ENCODE measurements at places on chromosomes 2 and 18.

GRCh38 chr18:32889615-32890593, 117.1 kb upstream of the KLHL14 start:
- DNase-seq, result no peak

GRCh38 chr2:202158796-202159195, 79.6 kb downstream of the SUMO1 start:
- no peak for DNase-seq

GRCh38 chr2:31339696-31340095, 74.8 kb downstream of the XDH start:
- no peak for DNase-seq

DNA sequence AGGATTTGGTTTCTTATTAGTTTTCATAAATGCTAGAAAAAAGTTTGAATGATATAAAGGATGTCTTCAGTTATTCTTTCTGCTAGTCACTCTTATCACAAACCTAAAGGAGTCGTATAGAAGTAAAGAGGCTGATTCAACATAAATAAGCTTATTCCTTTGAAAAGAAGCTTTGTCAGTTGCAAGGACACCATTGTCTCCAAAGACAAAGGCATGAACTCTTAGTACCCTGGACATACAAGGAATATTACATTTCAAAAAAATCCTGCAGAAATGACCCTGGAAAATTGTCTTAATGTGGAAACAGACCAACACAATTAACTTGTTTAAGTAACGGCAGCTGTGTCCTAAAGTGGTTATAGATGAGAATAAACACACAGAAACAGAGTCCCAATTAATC, 528.0 kb downstream of the CPS1 start:
- DNase-seq, result no peak

- DNase-seq, result no peak
Measured at GRCh38 chr2:169393068-169393590, 30.8 kb upstream of the LRP2 start.

GRCh38 chr2:72051204-72051603, 96.5 kb downstream of the CYP26B1 start:
- DNase-seq, result no peak

- DNase-seq, result no peak
Measured at GRCh38 chr2:145408980-145409379, 889.1 kb upstream of the ZEB2 start.

GRCh38 chr2:72112401-72112800, 35.3 kb downstream of the CYP26B1 start:
- no peak for DNase-seq

- no peak for DNase-seq
Measured at GRCh38 chr2:157184161-157184895, 73.2 kb upstream of the GALNT5 start.

DNA sequence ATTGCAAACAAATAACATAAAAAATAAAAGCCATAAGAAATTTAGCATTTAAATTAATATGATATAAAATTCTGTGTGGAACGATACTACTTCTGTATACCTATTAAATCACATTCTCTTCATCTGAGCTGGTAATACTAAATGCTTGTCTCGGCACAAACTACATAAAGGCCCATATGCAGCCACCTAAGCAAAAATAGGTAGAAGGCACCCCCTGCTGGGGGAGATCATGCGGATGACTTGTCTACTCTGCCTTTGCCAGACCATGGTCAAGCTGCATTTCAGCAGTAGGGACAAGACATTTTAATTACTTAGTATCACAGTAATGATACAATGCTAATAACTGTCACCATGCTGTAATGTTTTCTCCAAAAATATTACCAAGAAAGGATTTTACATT, 108.0 kb downstream of the CDH19 start:
- no peak for DNase-seq

DNA sequence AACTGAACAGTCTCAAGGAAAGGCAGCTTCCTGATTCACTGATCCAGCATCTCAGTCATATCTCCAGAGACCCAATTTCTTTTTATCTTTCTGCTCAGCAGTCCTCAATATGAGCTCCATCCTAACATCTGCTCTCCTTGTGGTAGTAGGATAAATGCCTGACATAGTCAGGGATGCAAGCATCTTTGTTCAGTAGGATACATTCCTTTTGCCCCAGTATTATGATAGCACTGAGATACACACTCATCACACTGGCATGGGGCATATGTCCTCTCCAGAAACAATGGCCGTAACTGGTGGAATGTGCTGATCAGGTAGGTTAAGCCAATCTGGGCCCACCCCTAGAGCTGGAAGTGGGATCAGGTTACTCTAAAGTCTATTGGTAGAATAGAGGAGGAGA, 207.2 kb downstream of the ETAA1 start:
- no peak for DNase-seq

DNA sequence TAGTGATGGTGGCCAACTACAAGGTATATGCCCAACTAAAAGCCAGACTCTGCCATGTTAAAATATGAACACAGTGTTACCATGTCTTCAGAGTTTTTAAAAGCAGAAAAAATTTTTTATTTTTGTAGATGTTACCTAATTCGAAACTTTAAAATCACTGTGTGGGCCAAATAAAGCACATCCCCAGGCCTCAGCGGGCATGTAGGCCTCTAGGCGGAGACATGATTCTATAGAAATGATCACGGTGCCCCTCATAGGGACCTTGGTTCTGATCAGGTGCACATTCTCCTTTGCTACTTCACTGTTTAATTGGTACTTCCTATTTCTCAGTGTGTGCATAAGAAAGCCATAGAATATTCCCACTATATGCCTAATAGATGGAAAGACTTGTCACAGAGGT, 349.2 kb downstream of the XIRP2 start:
- DNase-seq, result no peak

- DNase-seq, result no peak
Measured at GRCh38 chr2:152115952-152116351, 17.1 kb upstream of the CACNB4 start.

DNA sequence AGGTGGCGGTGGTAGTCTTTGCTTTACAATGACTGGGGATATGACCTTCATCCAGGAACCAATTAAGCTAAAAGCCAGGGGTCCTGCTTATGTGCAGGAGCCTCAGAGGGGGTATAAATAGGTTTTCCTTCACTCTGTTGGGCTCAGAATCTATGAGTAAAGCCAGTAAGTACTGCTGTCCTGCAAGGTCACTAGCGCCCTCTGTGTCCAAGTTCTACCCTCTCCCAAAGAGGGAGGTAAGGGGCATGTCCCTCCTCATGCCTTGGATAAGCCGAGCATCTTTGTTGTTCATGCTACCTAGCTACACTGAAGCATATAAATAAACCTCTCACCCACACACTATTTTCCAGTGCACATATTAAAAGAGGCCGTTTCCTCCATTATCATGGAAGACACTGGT, 79.4 kb downstream of the SPRED2 start:
- DNase-seq, result no peak

GRCh38 chr2:241358470-241358869, 2.4 kb downstream of the FARP2 start:
- no peak for DNase-seq

DNA sequence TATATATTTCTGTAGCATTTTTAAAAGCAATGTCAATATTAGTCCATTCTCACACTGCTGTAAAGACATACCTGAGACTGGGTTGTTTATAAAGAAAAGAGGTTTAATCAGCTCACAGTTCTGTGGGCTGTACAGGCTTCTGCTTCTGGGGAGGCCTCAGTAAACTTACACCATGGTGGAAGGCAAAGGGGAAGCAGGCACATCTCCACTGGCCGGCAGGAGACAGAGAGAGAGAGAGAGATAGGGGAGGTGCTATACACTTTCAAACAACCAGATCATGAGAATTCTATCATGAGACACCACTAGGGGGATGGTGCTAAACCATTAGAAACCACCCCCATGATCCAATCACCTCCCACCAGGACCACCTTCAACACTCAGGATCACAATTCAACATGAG, 43.1 kb downstream of the CHMP3 start:
- DNase-seq, result no peak

DNA sequence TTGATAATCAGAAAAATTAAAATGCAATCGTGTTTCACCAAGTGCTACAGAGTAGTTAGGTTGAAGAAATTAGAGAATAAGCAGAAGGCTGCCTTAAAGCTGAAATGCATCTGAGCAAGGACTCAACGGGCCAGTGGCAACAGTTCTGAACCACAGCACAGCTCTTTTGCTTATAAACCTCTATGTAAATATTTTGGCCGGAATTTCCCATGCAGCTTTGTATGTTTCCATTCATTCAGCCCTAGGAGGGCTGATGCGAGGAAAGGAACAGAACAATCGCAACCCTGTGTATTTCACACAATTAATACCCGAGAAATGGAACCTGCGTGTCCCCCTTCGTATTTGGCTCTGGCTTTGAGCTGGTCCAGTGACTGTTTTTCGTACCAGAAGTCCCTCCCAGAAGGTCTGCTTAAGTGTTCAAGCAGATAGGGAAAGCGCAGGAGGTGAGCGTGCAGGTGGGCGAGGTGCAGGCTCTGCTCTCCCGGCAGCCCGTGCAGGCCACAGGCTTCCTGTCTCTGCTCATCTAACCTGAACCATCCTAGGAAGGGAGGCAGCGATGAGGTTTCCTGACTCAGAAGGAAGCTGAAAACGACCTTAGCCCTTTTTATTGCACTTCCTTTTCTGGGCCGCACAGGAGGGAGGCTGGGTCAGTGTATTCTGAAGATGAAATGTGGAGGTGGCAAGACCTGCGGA, 67.3 kb downstream of the ASB1 start:
- DNase-seq, result no peak

GRCh38 chr2:214587442-214587841, 176.6 kb downstream of the VWC2L start:
- no peak for DNase-seq

GRCh38 chr2:84646514-84646913, 130.2 kb downstream of the DNAH6 start:
- DNase-seq, result no peak

GRCh38 chr18:26971409-26971808, 105.9 kb upstream of the AQP4 start:
- no peak for DNase-seq

DNA sequence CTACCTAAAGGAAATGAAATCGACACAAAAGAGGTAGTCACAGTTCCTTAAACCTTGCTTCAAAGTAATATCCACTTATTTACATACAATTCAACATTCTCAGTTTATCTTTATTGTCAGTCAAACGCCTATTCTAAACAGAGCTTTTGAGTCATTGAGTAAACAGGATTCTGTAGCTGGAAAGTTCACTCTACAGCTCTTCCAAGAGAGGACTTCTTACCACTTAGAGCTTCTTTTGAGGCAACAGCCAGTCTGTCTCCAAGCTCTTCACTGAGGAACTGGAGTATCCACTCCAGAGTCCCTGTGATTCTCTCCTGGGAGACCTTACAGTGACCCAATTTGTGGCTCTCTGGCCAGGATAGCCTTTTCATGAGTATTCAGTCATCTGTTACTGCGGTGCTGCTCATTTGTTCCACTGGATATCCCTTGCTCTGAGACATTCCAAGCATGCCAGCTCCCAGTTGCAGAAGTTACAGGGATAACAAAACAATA, 210.9 kb upstream of the OSR1 start:
- DNase-seq, result no peak

- DNase-seq, result no peak
Measured at GRCh38 chr18:26536032-26536431, 12.3 kb downstream of the KCTD1 start.

- DNase-seq, result no peak
Measured at GRCh38 chr2:232398293-232399034, 8.2 kb upstream of the ALPG start.

DNA sequence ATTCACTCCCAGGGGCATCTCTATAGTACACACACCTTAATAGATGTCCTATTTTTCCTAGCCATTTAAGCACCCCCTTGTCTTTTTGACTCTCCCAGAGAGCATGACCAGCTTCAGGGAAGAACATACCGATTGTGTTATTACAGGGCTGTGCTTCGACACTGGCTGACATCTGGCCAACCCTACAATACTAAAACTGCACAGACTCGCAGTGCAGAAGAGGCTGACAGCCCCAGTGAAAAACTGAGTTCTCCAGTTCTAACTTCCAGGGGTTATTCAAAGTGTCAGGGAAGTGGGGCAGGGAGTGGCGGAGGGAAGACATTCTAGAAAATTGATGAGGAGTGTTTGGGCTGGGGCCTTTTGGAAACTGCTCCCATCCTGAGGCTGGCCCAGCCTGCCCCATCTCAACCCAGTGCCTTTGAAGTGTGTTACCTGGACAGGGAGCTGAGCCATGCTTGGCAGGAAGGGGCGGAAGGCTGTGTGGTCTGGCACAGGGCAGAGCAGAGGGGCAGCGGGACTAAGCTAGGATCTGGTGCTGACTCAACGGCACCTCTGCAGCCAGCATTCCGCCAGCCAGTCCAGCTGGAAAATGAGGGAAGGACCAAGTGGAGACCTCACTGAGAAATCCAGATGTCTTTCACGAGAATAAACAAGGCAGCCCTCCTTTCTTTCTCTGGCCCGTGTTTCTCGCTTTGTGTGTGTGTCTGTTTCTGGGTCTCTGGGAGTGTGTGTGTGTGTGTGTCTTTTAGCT, 15.4 kb upstream of the IGFBP5 start:
- DNase-seq, result no peak

GRCh38 chr18:9918016-9918680, 4.3 kb downstream of the VAPA start:
- no peak for DNase-seq

DNA sequence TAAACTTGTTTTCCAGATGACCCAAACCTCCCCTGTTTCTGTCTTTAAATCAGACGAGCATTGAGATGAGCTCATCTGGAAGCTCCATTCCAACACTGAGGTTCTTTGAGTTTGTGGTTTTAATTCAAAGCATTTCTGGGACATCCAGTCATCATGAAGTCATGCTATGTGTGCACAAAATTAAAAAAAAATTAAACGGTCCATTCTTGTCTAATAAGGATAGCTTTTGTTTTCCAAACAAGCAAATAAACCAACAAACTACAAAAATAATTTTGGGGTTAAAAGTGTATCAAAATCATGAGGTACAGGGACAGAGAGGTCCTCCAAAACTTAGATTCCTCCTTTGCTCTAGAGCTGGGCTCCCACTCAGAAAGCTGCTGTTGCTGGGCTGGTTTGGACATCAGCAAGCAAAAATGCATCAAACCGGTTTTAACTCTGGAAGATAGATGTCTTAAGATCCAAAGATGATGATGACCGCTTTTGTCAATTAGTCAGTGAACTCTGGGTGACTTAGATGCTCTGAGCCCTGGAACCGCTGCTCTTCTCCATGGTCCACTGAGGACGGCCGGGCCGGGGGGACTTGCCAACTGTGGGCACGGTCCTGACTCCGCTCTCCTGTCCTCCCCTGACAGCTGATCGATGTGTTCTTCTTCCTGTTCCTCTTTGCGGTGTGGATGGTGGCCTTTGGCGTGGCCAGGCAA, 65.4 kb downstream of the TRPM8 start:
- DNase-seq, result no peak

- no peak for DNase-seq
Measured at GRCh38 chr2:3787768-3788167, 84.4 kb downstream of the DCDC2C start.

- DNase-seq, result peak; percentile 55
Measured at GRCh38 chr2:151853070-151853758, 25.0 kb upstream of the ARL5A start.

- no peak for DNase-seq
Measured at GRCh38 chr2:18074476-18074875, 196.0 kb downstream of the KCNS3 start.

Measured in NCI-H2029 treated with DMSO at 0.1 percent for 48 hours (cell line).